NCI-H524 treated with DMSO at 0.1 percent for 48 hours (cell line): ENCODE measurements at places on chromosomes 5 and 9.

GRCh38 chr9:131438190-131438589 is 44.3 kb downstream of the PRRC2B start:
- DNase-seq: no peak

DNA sequence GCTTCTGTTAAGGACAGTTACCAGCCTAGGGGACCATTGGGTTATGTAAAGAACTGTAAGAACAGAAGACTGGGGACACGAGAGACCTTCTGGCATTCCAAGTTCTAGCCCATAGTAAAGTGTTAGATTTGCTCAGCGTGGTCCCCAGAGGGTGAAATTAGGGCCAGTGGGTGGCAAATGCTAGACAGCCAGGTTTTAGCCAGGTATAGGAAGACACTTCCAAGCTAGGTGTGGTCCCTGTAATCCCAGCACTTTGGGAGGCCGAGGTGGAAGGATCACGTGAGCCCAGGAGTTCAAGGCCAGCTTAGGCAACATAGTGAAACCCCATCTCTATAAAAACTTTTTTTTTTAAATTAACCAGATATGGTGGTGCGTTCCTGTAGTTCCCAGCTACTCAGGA is 34.3 kb downstream of the ATPSCKMT start:
- DNase-seq: no peak

DNA sequence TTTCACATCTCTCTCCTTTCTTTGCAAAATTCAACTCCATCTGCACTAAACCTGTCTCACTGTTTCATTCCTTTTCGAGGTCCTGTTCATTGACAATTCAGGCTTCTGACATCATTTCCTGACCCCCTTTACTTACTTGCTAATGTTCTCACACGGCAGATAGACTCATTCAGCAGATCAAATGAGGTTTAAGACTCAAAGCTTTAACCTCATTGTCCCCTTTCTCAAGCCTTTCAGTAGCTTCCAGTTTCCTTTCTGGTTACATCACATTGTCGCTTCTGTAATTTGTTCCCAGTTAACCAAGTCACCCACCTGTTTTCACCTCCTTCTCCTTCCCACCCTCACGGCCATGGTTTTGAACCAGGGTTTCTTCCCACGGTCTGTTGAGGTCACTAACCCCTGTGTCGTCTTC is 143.4 kb upstream of the OTULINL start:
- DNase-seq: no peak

DNA sequence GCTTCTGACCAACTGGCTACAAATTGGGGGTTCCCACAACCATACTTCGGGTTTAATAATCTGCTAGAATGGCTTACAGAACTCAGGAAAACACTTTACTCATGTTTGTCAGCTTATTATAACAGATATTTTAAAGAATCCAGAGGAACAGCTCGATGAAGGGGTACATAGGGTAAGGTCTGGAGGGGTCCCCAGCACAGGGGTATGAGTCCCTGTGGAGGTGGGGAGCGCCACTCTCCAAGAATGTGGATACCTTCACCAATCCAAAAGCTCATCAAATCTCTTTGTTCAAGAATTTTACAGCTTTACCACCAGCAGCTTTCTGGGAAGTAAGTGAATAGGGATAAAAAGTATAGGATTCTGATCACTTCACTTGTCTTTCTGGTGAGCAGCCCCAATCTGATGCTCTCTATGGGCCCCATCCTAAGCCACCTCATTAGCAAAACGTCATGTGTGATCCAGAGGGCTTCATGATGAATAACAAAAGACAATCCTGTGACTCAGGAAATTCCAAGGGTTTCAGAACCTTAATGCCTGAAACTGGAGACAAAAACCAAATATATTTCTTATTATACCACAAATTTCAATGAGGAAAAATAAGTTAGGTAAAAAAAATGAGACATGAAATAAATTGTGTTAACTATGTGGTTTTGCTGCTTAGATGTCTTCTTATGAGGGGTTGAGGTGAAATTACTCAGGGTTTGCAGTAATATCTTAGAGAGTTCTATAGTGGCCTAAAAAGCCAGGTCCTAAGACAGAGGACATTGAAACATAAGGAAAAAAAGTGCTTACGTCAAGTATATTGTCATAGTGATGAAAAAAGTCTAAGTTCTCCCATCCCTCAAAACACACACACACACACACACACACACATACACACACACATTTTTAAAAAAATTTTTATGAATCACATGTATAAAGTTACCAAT is 290.5 kb downstream of the ANXA1 start:
- DNase-seq: no peak

- no peak for DNase-seq
Measured at GRCh38 chr5:5899716-5900115, 477.2 kb downstream of the ICE1 start.

DNA sequence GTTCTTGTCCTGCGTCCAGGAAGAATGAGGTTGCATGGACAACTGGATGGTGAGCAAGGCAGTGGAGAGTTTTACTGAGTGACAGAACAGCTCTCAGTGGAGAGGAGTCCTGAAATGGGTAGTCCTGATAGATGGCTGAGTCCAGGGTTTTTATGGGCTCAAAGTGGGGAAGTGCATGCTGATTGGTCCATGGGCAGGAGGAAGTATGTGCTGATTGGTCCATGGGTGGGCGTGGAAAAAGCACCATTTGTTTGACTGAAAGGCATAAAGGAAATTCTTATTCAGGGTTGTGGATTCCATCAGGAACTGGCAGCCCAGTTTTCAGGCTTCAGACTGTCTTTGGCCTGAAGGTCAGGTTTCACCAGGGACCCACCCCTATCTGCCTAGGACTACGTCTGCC is 10.6 kb downstream of the FSD1L start:
- no peak for DNase-seq

DNA sequence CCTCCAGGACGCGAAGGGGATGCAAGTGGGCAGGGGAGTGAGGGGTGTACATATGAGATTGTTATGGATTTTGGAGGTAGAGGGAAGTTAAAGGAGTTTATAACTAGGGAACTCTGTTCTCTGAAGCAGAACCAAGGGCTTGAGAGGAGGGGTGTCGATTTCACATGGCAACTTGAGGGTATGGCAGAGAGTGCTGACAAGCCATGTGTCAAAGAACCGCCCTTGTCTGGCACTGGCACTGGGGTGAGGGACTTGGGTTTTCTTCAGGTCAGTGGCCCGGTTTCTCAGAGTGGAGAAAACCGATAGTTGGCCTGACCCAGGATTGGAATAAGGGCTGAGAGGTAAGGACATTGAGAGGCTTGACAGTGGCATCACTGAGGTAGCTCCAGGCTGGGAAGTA is 47.7 kb upstream of the TESK1 start:
- DNase-seq: no peak

DNA sequence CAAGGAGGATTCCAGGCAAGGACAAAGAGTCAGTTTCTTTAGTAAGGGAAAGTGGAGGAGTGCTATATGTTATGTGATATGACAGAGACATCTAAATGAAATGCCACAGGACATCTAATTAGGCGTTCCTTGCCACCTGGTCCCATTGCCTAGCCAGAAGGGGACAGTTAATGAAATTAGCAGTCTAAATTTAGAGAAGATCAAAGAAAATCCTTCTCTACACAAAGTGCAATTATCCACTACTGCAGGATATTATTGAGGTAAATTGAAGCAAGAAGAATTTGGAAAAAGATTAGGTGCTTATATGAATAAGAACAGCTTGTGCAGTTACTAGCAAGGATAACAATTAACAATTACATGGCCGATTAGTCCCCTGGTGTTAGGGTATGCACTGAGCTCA is 495.3 kb upstream of the NMUR2 start:
- DNase-seq: no peak

GRCh38 chr9:86246752-86247161 is 12.7 kb downstream of the C9orf153 start:
- DNase-seq: no peak

DNA sequence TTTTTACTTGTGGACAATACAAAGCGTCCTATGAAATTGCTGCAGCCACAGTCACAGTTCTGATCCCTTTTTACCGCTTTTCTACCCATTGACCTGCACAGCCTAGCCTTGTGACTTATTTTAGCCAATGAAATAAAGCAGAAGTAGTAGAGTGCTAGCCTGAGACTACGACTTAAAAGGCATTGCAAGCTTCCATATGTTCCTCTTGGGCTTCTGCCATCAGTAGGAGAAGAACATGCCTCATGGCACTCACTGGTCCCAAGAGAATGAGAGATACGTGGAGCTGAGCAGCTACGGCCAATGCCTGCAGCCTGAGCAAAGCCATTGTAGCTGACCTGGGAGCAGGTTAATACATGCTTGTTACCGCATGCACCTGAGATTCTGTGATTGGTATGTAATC is 416.6 kb upstream of the CLINT1 start:
- DNase-seq: no peak

DNA sequence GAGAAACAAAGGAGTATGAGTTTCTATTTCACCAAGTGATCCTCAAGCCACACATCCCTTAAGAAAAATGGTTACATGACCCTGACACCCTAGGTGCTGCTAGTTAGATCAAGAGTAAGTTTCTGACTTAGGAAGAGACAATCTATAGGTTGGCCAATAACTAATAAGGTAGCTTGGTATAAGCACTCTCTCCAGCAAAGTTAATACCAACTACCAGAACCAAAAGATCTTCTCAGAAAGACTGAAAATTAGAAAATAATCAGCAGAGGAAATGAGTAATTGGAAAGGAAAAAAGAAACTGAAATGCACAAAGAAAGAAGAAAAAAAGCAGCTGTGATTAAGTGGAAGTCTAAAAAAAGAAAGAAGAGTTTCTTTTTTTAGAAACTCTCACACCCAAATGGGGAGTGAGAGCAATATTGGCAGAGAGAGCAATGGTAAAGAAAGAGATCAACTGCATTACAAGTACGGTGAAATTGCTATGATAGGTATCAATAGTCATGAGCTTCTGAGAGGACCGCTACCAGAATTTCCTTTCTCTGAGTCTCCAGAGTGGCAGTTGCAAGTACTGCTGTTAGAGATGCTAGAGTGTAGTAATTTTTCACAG is 195.5 kb downstream of the TMEM167A start:
- no peak for DNase-seq

GRCh38 chr9:127561491-127562278 is 50.4 kb upstream of the STXBP1 start:
- no peak for DNase-seq

GRCh38 chr5:164354139-164354751 is 848.8 kb downstream of the MAT2B start:
- no peak for DNase-seq

DNA sequence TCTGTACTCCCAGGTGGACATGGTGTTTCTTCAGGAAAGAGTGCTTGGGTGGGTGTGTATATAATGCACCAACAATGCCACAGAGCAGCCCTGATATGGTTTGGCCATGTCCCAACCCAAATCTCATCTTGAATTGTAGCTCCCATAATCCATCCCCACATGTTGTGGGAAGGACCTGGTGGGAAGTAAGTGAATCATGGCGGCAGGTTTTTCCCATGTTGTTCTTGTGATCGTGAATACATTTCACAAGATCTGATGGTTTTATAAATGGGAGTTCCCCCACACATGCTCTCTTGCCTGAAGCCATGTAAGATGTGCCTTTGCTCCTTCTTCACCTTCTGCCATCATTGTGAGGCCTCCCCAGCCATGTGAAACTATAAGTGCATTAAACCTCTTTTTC is 158.5 kb downstream of the NR3C1 start:
- no peak for DNase-seq
